ENCODE measurements at places on chromosomes 16 and 17. TPM values are rescaled to one million over a fixed set of nuclear protein-coding genes. Genes with fewer than 3 reads are reported as not detected.

Gene CLDN9
- not detected for total RNA-seq

Gene CACNA1H
- not detected for total RNA-seq

Gene MSRB1
- 13.7 TPM for total RNA-seq

Gene ARHGDIG
- total RNA-seq = 2.0 TPM

Measured in mammary microvascular endothelial cell (primary cell).